NCI-H2029 (cell line): ENCODE measurements at places on chromosomes 6 and 20.

- DNase-seq, result peak; percentile 64
These were observed 79.9 kb downstream of the BMP6 start for GRCh38 chr6:7805850-7806214.

DNA sequence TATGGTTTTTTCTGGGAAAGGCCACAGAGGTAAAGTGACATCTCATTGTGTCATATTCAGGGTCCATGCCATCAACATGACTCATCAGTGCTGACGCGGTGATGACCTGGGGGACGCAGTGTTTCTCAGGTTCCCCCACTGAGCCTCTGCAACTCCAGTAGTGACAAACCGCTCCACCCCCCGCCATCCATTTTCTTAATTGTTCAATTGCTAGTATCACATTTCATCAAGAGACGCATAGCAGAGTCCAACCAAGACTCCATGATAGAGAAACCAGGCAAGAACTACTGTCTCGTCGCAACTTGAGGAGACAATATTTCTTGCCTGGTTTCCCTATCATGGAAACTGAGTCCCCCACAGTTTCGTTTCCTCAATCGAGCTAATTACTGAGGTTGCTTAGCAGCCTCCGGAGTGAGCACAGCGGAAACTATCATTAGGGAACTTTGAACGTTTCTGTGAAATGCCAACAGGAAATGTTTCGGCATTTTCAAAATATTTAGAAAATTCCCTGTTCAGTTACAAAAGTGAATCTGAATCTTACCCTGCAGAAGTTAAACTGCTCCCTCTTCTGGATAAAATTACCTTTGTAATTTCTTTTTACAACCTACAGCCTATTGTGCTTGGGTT is 12.2 kb upstream of the SERPINB1 start:
- DNase-seq, result no peak

DNA sequence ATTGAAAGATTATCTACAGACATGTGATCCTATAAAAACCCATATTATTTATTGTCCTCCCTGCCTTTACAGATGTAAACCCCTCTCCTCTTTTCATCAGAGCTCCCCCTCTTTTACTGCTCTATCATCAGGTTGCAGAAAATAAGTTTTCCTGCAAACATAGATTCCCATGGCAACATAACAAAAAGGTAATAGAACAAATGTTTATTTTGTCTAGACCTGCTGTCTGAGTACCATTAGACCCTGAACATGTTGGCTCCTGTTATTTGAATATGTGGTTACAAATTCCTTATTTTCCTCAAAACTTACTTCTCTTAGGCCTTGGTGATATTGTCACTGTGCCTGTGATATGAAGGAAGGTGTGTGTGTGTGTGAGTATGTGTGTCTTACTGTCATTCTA is 11.5 kb downstream of the MAPK14 start:
- DNase-seq, result peak; percentile 36

DNA sequence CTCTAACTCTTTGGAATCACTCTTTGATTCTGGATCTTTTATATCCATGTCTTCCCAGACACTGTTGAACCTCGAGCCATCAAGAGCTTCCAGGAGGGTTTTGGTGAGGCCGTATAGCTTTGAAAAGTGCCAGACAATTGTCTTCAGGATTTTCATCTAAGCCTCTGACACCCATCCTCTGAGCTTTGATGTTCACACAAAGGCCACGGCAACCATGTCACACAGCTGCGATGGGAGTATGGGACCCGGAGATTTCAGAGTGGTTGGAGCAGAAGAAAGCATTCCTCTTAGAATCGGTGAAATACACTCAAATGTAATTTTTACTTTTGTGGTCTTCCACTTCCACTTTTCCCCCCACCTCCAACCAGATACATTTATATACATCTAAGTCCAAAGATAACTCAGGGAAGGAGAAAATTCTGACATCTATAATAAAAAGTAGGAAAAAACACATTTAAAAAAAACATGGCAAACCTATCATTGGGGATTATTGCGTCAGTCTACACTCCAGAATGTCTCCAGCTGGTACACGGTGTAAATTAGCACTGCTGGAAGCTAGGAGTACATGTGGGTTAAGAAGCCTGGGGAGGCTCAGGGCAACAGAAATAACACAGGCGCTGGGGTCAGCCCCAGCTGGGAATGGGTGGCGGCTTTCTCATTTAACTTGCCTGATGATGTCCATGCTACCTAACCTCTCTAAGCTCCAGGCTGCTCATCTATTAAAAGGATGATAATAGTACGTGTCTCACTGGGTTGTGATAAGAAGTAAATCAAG is 92.7 kb downstream of the LY86 start:
- DNase-seq, result no peak

- no peak for DNase-seq
These were observed 18.9 kb downstream of the SCGN start for GRCh38 chr6:25670793-25671513.

- DNase-seq, result peak; percentile 82
These were observed 5.8 kb downstream of the DDR1 start for GRCh38 chr6:30889921-30890645.

DNA sequence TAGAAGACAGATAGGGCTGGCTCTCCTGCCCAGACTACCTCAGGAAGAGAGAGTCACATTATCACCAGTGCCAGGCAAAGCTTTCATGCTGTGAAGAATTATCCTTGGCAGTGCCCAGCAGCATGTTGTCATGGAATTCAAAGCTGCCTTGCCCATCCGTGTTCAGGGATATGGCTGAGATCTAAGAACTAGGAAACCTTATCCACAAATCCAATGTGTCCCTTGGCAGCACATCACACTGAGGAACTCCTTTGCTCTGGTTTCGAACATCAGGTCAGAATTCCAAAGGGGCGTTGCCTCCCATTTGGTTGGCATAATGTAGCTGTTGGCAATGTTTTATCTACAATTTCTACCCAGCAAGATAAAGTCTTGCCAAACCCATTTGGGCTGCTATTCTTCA is 52.7 kb downstream of the ADGRF1 start:
- no peak for DNase-seq

DNA sequence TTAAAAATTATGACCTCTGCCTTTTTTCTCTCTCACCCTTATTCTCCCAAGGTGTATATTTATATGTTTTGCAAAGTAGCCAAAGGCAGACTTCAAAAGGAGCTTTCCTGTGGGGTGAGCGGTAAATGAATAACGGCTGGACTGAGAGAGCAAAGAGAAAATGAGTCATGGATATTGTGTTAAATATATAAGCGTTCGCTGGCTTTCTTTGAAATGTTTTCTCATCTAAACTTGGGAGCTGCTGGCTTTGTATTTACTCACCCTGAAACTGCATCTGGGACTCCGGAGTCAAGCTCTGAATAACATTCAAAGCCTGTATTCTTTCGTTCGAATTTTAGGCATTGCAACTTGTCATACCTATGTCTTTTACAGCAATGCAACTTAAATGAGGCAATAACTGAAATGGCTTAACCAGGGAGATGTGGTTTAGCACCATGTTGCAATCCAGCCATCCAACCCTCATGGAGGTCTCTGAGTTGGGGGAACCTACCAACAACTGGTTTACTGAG is 32.0 kb downstream of the ATXN1 start:
- no peak for DNase-seq

DNA sequence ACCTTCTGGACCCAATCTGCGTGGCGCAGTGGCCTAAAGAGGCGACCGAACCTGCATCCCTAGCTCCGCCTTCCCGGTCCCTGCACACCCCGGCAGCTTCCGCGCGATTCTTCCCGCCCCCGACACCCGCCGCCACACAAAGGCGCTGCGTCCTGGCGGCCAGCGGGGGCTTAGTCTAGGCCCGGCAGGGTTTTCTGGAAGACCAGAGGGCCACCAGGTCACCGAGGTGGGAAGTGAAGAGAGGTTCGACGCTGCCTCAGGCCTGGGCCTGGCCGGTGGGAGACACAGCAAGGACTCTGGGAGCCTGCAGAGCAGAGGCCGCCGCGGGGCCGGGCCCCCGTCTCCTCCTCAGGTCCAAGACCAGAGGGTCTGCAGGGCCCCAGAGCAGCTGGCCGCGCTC is 154.9 kb downstream of the OR2B2 start:
- DNase-seq, result no peak

DNA sequence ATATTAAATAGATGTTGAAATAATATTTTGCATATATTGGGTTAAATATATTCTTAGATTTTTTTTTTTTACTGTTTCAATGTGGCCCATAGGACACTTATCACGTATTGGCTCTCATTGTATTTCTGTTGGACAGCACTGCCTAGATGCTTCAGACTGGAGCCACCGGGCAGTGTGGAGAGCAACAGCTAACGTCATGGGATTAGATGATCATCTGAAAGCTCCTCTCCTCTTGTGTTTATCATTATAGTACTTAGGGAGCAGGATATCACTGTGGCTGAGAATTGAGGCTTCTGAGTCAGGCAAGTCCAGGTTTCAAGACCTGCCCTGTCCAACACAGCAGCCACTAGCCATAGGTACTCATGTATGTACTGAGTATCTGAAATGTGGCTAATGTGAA is 87.4 kb downstream of the ZHX3 start:
- DNase-seq, result no peak

DNA sequence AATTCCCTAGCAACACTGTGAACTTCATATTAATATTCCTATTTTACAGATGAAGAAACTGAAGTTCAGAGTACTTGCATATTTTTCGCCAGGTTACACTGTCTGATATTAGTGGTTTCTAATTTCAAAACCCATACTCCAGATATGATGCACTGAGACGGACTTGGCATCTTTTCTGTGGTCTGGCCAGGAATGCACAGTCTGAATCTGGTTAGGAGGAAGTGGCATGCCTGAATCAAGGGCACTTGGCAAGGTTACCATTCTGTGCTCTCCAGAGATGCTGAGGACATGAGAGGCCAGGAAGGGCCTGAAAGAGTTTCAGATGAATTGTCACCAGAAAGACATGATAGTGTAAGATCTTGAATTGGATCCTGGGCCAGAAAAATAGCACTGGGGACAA is 150.1 kb downstream of the HAO1 start:
- peak; percentile 62 for DNase-seq

DNA sequence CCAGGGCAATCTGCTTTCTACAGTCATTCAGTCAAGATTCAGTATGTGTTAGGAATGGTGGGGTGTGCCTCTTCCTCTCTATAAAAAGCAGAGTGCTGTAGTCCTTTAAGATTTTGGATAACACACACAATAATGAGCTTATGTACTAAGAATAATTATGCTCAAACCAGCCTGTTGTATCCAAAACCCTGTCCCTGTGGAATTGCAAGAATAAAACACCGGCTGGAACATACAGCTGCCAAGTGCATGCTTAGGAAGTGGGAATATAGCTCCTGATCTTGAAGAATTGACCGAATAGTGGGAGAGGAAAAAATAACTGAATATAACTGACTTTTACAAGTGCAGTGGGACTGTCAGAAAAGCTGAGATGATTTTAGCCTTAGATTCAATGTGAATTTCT is 979 bp upstream of the MOCS1 start:
- no peak for DNase-seq

GRCh38 chr6:112014483-112014882 is 39.4 kb upstream of the CCN6 start:
- no peak for DNase-seq

GRCh38 chr20:21387528-21387927 is 9.8 kb downstream of the NKX2-4 start:
- DNase-seq, result peak; percentile 82

DNA sequence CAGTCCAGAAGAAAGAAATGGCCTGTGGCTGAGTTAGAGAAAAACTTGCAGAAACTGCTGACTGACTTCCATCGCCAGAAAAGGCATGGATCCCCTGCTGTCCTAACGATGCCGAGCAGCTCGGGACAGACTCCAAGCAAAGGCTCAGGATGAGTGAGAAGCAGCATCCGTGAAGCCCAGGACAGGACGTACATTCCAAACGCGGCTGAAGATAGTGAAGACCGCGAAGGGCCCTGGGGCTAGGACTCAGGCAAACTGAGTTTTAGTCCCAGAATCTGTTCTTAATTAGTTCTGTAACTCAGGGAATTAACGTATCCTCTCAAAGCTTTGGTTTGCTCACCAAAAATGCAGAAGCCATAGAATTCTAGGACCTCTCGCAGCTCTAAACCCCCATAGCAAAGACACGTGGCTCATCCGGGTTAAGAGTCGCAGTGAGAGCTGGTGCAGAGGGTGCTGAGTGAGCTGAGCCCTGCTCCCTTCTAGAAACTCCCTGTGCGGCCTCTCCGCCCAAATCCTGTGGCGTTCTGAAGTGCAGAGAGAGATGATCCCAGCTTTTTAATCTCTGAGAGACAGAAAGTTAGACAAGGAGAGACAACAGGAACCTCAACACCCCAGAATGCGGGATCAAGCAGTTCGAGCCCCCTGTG is 132.9 kb upstream of the THBS2 start:
- DNase-seq, result no peak

- no peak for DNase-seq
These were observed 69.2 kb downstream of the TPD52L1 start for GRCh38 chr6:125222531-125223455.

DNA sequence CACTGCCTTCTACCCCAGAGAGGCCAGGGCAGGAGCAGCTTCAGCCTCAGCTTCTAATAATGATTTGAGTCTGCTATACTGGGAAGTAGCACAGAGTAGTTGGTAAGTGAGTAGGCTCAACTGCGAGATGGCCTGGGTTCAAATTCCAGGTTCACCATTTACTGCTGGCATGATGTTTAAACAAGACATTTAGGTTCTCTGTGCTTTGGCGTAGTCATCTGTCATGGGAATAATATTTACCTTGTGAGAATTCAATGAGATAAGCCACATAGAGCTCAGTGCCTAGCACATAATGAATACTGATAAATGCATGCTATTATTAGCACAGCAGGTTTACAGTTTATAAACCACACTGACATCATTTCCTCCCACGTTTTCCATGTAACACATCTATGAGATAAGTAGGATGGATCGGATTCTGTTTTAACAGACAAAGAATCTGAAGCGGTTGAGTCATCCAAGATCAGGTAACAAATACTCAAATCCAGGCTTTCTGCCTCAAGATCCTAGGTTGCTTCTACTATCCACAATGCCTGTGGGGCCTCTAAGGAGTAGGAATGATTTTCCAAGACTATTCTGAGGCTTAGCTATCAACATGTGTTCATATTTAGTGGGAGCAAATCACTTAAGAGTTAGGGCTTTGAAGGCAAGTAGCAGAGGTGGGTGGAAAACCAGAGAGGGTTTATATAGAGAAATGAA is 72.9 kb upstream of the DTNBP1 start:
- peak; percentile 98 for DNase-seq

GRCh38 chr6:2916158-2916925 is 13.2 kb upstream of the SERPINB9 start:
- DNase-seq, result no peak

DNA sequence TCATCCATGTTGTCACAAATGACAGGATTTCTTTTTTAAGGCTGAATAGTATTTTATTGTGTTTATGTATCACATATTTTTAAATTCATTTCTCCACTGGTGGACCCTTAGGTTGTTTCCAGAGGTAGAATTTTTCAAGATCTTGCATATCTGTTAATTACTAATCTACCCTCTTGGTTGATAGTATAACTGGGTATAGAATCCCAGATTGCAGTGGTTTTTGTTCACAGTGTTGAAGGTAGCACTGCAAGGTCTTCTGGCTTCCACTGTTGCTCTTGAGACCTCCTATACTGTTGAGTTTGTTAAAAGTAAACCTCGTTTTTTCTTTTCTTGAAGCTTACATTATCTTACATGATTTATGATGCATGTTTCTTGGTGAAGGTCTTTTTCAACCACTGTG is 22.9 kb downstream of the CDC5L start:
- DNase-seq, result no peak

- no peak for DNase-seq
These were observed 26.6 kb upstream of the ELMO2 start for GRCh38 chr20:46433051-46433450.
